GDM1 (cell line): ENCODE measurements at places on chromosomes 7 and 10.

GRCh38 chr7:16880554-16880953 lies 1.2 kb downstream of the AGR3 start:
- no peak for DNase-seq

DNA sequence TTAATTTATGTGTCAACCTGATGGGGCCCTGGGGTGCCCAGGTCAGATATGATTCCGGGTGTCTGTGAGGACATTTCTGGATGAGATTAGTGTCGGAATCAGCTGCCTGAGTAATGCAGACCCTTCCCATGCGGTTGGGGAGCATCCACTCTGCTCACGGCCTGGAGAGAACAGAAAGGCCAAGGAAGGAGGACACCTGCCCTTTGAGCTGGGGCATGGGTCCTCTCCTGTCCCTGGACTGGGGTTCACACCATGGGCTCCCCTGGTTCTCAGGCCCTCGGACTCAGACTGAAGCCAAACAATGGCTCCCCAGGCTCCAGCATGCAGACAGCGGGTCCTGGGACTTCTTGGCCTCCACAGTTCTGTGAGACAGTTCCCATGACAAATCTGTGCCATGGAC lies 94.3 kb downstream of the BMS1 start:
- DNase-seq = no peak

GRCh38 chr7:73364006-73364728 lies 36.2 kb downstream of the FKBP6 start:
- no peak for DNase-seq

DNA sequence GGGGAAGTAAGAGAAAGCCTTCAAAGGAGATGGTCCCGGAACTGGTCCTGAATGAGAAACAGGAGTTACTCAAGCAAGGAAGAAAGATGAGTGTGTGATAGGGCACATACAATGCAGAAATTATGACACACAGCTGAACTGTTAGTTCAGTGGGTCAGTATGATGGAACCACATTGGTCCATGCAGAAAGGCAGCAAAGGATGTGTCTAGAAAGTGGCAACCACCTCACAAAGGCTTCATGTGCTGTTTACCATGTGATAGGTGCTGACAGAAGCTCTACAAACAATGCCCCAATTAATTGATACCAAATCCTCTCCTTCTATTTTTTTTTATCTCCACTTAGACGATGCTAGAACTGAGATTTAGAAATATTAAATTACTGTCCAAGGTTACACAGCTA lies 258.3 kb downstream of the RELN start:
- no peak for DNase-seq

DNA sequence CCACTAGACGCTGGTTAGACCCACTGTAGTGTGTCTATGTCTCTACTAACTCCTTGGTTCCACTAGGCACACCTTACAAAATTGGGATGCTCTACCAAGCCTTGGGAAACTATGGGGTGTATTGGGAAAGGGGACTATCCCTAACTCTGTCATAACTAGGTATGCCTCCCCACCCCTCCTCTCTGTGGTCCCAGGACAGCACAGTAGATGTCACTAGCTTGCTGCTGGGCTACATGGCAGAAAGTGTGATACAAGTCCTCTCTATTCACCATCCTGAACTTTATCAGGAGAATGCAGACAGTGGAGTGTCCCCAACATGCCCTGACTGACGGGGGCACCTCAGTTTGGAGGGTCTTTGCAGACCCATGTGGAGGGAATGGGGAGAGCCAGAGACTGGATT lies 30.3 kb upstream of the TMEM273 start:
- no peak for DNase-seq

DNA sequence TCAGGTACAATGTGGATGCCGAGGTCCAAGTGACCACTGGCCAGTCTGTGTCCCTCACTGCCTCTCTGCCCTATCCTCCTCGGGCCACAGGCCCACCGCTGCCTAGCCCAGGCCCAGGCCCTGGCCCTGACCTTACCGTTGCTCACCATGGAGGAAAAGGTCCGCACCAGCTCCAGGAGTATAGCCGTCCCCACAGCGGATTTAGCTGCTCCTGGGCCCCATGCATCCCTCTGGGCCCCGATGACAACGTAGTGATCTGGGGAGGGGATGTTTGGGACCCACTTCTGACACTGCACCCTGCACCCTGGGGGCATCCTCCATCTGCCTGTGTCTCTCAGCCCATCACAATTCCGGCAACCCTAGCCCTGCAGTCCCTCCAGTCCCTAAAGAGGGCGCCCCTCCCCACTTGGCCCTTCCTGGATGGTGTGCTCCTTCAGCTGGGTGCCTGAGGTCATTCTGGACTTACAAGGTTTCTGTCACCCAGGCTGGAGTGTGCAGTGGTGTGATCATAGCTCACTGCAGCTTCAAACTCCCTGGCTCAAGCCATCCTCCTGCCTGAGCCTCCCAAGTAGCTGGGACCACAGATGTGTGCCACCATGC lies 12.1 kb downstream of the TFR2 start:
- DNase-seq = no peak

- DNase-seq = no peak
Measured at GRCh38 chr10:120493411-120494312, 36.6 kb downstream of the PLPP4 start.

- DNase-seq = peak; percentile 57
Measured at GRCh38 chr7:74269757-74270277, 15.6 kb upstream of the RFC2 start.

GRCh38 chr10:62000037-62000603 lies 98.6 kb downstream of the ARID5B start:
- DNase-seq = no peak

DNA sequence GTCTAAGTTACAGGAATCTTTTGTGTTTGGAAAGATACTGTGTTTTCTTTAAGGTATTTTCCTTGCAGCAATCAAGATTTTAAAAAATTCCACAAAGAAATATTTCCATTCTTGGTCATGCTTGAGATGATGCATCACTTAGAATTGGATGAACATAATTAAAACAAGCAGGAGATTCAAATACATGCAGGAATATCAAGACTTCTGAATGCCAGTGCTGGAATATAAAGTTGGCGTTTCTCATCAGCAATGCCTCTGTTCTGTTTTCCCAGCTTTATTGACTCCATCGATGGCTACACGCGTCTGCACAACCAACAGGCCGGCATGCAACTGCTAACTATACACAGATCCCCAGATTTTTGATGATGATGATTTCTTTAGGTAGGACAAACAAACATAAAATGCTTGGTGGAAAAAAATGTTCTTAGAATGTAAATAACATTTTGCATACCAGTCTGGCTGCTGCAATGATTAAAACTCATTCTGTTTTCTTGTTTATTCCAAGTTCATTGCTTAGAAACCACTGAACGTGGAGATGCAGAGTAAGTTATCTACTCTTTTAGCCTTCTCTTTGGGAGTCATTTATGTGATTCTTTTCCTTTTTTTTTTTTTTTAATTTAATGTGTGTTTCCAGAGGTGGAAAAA lies 91.3 kb upstream of the FAM171A1 start:
- DNase-seq = no peak

GRCh38 chr7:85489498-85489897 lies 302.6 kb upstream of the SEMA3D start:
- no peak for DNase-seq

GRCh38 chr7:11935905-11936304 lies 103.9 kb upstream of the THSD7A start:
- no peak for DNase-seq

GRCh38 chr7:100130608-100131453 lies 4.1 kb downstream of the MBLAC1 start:
- peak; percentile 50 for DNase-seq

DNA sequence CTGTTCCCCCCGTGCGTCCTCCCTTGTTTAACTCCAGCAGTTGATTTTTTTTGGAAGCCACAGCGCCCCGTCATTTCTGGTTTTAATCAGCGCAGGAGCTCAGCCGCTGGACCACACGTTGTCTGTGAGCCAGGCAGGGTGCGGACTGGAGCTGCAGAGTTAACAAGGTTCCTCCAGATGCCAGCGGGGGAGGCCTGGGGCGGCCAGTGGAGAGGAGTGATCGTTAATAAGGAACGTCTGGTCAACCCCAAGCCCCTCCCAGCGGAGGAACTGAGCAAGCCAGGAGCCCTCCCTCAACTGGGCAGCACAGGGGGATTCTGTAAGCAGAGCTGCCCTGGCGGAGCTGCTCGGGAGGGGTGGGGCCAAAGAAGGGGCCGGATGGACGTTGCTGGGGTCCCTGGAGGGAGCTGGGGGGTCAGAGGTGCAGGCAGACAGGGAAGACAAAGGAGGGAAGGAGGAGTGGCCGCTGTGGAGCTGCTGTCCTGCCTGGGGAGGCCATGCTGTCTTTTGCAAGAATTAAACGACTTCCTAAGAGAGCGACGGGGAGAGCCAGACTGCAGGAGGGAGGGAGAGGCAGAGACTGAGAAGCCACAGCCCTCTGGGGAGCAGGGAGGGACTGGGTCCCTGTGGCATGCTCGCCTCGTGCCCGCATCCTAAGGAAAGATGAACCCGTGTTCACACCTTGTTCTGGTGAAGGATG lies 537.1 kb upstream of the FOXK1 start:
- no peak for DNase-seq

DNA sequence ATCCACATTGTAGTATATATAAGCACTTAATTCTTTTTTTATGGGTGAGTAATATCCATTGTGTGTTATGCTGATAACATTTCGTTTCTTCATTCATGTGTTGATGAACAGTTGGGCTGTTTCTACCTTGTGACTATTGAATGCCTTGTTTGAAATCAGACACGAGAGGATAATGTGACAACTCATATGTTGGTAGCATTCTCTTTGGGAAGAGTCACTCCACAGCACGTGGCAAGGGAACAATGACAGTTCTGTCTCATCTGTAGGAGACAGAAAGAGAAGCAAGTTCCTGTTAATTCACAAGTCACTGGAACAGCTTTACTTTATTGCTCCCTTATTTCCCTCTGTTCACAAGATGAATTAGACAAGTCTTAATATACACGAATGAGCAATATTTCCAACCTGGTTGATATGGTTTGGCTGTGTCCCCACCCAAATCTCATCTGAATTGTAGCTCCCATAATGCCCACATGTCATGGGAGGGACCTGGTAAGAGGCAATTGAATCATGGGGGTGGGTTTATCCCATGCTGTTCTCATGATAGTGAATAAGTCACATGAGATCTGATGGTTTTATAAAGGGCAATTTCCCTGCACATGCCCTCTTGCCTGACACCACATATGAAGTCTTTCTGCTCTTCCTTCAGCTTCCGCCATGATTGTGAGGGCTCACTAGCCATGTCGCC lies 125.3 kb downstream of the SEC23IP start:
- DNase-seq = no peak

- no peak for DNase-seq
Measured at GRCh38 chr7:113113912-113114311, 4.4 kb downstream of the SMIM30 start.

DNA sequence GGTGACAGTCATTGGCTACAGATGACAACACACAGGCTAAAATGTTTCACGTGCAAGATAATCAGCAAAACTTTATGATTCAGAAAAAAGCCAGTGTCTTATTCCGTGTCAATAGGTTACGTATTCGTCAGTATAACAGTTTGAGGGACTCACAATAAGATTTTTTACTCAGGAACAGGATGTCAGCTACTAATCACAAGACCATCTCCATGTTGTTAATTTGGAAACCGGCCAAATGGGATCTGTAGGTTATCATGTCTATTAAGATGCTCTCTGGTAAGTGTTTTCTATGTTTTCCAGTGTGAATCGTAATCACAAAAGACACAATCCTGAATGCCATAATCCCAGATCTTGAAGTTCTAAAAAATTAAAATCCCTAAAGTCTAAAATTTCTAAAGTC lies 197.3 kb downstream of the ETV1 start:
- no peak for DNase-seq

GRCh38 chr10:110431659-110432058 lies 66.0 kb upstream of the DUSP5 start:
- DNase-seq = no peak

- no peak for DNase-seq
Measured at GRCh38 chr7:98107313-98107721, 655 bp downstream of the LMTK2 start.

DNA sequence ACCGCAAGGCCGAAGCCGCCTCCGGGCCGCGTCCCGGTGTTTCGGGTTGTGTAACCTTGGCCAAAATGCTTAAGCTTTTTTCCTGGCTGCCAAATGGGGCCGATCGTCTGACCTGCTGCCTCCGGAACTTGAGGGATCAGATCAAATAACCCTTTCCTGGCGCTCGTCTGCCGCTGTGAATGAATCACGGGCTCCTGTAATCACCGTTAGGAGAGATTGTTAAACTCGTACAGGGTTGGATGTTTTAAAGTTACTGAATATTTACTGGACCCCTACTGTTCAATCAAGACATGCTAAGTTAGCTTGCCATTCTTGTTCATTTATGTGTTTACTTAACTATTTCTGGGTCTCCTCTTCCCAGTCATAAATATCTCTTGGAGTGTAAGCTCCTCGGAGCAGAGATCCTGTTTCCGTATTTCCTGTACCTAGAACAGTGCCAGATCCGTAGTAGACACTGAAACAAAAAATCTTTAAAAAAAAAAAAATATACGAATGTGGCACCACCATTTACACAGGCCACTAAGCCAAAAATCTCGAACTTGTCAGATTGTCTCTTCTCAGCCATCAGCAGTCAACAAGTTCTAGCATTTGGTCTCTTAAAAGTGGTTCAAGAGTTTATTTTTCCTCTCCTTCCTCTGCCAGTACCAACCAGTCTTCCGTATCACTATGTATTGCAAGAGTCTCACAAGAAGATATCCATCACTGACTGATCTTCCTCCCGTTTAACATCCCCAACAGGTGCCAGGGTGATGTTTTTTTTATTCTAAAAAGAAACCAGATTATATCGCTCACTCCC lies 650 bp upstream of the TM9SF3 start:
- no peak for DNase-seq

- peak; percentile 45 for DNase-seq
Measured at GRCh38 chr10:92387289-92387940, 96.4 kb downstream of the MARCHF5 start.

DNA sequence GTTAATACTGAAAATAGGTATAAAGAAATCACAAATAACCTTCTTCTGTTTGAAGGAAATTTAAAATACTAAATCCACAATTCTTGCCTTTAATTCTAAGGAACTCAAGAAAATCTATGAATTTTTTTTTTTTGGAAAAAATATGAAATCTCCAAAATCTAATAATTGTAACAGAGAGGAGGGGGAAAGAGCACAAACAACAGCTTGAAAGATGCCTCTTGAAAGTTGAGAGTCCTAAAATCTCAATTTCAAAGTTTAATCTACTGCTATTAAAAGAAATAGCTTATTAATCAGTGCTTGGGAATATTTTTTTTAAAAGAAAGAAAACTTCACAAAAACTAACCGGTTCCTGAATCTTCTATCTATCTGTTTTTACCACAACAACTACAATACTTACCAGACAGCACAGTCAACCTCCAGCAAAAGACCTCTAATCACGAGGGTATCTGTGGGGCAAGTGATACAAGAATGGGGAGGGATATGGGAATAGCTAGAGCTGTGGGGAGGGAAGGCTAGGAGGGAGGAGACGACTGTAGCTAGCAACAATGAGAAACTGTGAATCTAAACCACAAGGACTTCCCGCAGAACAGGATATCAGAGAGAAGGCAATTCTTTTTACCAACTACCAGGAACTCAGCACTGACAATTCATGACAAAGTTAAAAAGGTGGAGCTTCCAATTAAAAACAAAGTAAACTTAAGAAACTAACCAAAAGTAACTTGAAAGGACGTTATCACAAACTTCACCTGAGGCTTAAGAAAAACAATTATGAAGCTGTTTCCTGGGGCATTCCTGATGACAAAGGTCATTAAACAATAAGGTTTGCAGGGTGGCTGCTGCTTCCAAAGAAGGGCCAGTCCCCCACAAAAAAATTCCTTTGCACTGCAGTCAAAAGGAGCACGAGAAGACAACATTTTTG lies at the start of gene USP54:
USP54 (minus strand) TSS at position 462 of the 919 bp plus-strand sequence. CDS start 15,684 bp downstream, outside the sequence.
- peak; percentile 9 for DNase-seq
